IPS DF 6.9 (cell line): ENCODE measurements at places on chromosomes 12 and 14.

DNA sequence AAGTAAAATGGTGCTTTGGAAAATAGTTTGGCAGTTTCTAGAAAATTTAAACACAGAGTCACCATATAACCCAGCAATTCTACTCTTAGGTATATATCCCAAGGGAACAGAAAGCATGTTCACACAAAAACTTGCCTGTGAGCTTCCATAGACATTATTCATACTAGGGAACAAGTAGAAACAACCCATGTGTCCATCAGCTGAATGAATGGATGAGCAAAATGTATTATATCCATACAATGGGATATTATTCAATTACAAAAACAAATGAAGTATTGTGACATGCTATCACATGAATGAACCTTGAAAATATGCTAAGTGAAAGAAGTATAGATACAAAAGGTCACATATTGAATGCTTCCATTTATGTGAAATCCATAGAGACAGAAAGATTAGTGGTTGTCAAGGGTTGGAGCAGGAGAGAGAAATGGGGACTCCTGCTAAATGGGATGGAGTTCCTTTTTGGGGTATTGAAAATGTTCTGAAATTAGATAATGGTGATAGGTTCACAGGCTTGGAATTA, 7.9 kb downstream of the SLC10A1 start:
- no peak for DNase-seq

DNA sequence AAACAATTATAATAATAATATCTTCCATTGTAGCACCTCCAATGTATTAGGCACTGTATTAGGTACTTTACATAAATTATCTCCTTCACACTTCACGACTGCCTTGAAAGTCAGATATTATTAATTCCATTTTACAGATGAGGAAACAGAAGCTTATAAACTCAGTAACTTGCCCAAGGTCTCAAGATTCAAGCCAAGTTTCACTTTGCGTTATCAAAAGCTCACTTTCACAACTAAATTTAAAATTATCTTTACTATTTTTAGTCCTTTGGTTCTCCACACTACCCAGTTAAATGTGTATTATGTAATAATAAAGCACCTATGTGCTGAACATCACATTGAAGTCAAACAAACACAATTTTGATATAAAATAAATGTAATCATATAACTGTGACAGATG, 55.8 kb downstream of the NUMB start:
- no peak for DNase-seq

- DNase-seq, result no peak
Measured at GRCh38 chr12:113194971-113195391, 9.5 kb downstream of the RITA1 start.

DNA sequence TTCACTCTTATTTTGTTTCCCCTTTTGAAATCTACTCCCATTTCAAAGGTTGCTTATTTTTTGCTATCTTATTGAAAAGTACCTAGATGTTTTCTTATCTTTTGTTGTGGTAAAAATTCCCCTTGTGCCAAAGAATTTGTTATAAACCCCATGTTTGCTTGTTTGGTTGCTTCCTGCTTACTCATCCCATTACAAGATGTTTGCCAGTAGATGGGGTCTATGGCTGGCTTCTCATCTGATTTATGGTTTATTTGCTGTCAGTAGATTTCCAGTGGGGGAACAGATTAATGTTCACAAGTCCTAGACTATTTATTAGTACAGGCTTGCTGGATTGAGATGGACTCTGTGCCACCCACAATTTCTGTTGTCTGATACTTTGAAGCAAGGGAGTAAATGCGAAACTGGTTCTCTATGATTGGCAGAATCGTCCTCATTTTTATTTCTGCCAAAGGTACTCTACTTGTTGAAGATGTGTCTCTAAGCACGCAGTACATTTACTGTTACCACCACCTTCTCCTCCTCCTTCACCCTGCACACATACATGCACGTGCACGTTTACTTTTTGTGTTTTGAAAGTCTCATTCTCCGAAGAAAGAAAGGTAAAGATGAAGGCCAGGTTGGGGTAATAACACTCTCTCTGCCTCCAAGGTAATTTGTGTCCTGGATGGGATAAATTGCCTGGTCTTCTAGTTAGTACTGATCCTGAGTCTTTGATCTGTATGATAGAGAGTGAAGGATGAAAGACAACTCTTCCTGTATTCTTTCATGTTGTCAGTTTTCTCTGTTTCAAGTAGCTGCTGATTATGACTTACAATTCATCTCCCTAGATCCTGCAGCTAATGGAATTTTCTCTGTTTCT, 117.2 kb upstream of the ATP2B1 start:
- no peak for DNase-seq

DNA sequence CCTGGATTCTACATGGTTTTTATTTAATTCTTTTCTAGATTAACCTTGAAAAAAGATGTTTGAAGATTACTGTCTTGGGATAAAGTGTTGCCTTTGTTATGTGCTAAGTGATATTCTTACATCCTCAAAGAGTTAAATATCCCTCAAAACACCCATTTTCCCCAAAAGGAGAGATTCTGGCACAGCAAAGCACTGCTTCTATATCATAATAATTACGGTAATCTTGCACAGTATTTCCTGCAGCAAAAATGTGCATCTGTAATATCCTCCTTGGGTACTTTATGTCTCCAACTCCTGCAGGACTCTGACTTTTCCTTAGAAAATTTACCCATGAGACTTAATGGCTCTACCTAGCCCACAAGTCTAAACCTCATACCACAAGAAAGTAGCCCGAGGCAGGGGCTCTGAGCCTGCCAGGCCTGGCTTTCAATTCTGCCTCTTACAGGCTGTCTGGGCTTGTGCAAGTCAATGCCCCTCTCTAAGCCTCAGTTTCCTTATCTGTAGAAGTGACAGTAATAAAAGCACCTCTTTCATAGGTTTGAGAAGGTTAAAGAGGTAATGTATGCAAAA, 45.8 kb downstream of the SVOP start:
- no peak for DNase-seq

- peak; percentile 77 for DNase-seq
Measured at GRCh38 chr14:20873370-20874177, 17.6 kb upstream of the RNASE3 start.

DNA sequence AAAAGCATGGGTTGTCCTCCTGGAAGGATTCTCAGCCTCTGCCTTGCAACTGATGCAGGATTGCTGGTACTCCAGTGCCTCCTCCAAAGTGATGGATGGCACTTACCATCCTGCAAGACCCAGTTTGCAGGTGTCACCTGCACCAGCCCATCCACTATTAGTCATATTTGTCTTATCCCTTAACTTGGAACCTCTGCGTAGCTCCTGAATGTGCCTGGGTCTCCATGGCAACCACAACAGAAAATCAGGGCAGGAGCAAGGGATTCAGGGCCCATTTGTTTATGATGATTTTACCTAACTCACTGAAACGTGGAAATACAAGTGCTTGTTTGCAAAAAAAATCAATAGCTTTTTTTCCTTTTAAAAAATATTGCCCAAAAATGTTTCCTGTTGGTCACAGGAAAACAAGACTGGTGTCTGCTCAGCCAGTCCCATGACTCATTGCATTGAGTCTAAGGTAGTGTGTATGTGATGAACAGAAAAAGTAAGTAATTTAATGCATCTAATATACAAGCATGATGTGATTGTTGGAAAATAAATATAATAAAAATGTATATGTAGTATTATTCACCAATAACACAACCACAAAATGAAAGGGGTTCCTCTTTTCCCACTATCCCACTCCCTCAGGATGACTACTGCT, 1196.3 kb upstream of the TMEM132C start:
- DNase-seq, result no peak

DNA sequence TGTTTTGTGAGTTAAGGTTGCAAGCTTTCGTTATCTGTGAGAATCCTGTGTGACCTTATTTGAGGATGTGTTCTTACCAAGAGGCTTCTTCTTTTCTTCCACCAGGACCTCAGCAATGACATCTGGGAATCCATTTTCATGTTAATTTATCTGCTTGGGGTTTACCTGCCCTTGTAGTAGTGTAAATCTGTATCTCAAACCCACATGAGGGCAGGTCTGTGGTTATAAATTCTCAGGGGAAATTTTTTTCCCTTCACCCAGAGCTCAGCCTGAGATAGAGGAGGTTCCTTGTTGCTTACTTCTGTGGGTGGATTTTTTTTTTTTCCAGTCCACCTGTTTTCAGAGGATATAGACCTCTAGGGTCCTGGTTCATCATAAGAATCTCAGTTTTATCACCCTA, 70.8 kb downstream of the AKAP6 start:
- DNase-seq, result no peak

DNA sequence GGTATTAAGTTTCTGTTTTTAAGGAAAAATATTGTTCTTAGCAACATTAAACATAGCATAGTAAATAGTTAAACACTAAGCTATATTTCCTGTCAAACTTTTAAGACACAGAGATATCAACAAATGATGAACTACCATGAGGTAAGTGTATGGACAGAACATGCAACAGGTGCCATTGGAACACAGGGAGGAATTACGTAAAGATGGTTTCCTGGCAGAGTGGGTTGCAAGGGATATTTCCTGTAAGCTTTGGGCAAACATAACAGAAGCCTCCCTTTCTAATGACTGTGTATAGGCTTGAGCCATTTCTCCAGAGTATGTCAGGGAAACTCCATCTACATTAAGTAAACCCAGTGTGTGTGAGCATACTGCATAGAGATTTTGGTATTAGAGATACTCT, 31.7 kb upstream of the HELB start:
- DNase-seq, result no peak

GRCh38 chr12:57764662-57765002, 2.2 kb downstream of the CYP27B1 start:
- DNase-seq, result no peak

DNA sequence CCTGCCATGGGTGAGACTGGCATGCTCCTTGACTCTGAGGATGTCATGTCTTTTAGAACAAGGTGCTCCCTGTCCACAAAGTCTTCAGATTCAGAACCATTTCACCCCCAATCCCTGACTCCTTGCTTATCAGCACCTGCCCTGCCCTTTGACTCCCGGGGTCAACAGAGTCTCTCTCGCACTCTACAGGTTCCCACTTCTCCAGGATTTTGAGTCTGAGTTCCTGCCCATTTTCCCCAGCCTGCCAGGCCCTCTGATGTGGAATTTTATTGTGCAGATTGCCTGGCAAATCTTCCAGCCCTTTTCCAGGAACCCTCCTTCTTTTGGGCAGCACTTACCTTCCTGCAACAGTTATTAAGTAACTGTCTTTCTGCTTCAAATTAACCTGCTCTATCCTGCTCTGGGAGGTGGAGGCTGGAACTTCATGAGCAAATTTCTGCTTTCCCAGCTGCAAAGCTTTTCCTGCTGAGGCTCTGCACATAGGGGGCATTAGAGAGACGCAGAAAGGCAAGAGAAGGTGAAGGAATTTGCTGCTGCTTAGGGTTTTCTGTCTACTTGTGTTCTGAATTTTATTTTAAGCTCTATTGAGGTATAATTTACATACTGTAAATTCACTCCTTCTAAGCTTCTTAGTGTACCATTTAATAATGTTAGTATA, 259.1 kb downstream of the PCNX1 start:
- peak; percentile 43 for DNase-seq

GRCh38 chr12:124490584-124491305, 76.7 kb downstream of the NCOR2 start:
- no peak for DNase-seq

DNA sequence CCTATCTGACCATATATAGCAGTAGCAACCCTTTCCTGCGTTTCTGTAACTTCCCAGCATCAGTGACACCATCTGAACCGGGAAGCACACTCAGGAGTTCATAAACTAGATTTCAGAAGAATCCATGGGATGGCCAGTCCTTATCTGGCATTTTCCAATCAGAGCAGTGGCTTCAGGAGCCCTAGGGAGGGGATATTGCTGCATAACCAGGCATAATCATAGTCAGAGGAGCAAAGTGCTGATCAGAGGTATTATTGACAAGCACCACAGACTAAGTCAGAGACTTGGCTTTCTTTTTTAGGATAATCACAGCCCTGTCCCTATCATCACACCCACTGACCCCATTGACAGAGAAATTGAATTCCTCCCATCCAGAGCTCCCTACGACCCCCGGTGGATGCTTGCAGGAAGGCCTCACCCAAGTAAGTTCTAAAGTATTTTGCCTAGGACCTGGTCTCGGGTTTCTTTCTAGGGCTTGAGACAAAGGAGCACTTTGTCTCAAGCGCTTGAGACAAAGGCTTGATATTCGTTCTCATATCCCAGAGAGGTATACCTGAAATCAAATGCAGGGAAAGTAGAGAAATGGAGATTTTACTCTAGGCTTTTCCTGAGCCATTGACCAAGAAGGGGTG, 55.1 kb downstream of the FOXN4 start:
- DNase-seq, result no peak

DNA sequence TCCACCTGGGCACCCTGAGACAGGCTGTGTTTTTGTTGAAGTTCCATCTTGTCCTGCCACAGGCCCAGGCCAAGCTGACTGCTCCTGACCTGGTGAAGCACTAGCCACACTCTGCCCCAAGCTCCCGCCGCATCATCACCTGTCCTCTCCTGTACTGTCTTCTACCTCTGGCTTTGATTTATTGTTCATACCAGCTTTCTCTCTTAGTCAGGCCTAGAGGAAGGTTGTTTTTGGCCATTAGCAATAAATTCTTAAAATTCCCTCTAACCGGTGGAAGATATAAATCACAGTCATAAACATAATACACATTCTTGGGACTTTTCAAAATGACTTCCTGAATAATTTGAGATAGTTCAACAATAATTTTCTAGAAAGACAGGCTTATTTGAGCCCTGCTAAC, 169.4 kb downstream of the DAD1 start:
- DNase-seq, result no peak

GRCh38 chr12:89245090-89245489, 107.2 kb downstream of the DUSP6 start:
- DNase-seq, result no peak

- DNase-seq, result no peak
Measured at GRCh38 chr12:110330544-110330943, 49.5 kb downstream of the ATP2A2 start.

- DNase-seq, result no peak
Measured at GRCh38 chr14:81727218-81727617, 193.6 kb upstream of the SEL1L start.

GRCh38 chr12:96212456-96213375, 18.5 kb downstream of the ELK3 start:
- DNase-seq, result no peak

GRCh38 chr12:17197971-17198370, 592.0 kb upstream of the LMO3 start:
- DNase-seq, result no peak

GRCh38 chr14:59215322-59215721, 26.9 kb downstream of the DAAM1 start:
- no peak for DNase-seq

DNA sequence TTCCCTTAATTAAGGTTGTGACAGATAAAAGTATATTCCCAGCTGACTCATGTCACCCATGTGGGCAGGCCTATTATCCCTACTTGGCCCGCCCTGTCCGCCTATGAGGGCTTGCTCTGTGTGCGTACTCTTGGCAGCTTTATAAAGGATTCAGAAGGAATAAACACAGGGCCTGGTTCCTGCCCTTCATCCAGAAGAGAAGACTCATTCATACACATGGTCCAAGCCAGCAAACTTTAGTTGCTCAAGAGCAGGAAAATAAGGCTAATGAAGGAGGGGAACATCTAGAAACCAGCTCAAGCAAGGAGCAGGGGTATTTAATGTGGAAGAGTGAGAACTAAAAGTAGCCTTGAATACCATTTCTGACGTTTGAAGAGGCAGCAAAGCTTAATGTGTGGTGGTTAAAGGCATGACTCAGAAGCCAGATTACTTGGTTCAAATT, 141.9 kb downstream of the CRADD start:
- DNase-seq, result no peak

- DNase-seq, result no peak
Measured at GRCh38 chr14:100616854-100617409, 29.7 kb upstream of the BEGAIN start.
